ENCODE measurements at places on chromosomes 1 and 21.

GRCh38 chr21:34003428-34003827 is 70.0 kb upstream of the MRPS6 start:
- DNase-seq: no peak

GRCh38 chr1:170305777-170306512 is 160.2 kb downstream of the NTMT2 start:
- DNase-seq: no peak

DNA sequence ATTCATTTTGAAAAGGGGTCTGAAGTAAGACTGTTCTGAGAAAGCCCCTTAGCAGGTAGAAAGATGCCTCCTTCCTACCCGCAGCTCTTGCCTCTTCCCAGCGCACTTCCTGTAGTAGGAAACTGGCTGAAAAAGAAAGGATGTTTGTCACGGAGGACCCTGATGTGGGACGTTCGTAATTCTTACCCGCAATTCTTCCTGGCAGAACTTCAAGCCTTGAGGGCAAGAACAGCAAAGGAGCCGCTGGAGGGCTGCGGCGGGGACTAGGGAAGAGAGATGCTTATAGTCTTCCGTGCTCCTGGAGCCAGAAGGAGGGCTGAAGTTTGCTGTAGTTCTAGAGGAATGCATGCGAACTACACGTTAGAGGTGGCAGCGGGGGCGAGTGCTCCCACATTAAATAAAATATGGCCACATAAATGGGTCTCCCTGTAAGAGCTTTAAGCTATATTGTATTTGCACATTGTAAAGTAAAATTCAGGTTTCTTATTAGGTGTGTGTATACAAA is 6.3 kb downstream of the C1orf53 start:
- DNase-seq: no peak

GRCh38 chr1:199794105-199794863 is 233.2 kb upstream of the NR5A2 start:
- DNase-seq: no peak

DNA sequence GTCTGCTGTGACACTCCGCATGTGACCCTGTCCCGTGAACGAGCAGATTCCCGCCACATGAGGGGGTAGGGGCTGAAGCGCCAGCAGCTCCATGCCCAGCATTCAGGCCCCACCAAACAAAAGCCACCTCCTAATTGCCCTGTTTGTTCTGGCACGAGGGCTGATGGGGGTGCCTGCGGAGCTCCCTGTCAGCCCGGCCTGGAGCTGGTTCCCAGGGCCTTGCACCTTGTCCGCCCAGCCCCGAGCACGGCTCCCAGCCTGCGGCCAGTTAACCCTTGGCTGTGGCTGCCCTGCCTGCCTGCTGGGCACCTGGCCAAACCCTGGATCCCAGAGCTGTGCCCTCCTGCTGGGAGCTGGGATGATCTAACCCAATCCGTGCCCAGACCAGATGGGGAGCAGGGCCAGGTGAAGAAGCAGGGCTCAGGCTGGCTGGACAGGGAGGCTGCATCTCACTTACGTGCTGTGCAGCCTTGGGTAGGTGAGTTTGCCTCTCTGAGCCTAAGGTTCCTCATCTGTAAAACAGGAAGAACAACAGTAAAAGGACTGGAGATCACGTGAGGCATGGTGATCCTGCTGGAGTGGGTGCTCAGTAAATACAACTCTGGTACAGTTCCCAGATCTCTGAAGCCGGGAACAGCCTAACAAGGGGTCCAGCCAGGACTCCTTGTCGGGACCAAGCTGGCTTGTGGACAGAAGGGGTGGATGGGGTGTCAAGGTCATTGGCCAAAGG is 110.9 kb upstream of the IFFO2 start:
- no peak for DNase-seq

- no peak for DNase-seq
Observed at GRCh38 chr1:8651236-8651890, 166.1 kb downstream of the RERE start.

GRCh38 chr1:247557926-247558674 is 9.2 kb downstream of the GCSAML start:
- DNase-seq: no peak

- DNase-seq: no peak
Observed at GRCh38 chr21:41691205-41692184, 75.4 kb downstream of the RIPK4 start.

DNA sequence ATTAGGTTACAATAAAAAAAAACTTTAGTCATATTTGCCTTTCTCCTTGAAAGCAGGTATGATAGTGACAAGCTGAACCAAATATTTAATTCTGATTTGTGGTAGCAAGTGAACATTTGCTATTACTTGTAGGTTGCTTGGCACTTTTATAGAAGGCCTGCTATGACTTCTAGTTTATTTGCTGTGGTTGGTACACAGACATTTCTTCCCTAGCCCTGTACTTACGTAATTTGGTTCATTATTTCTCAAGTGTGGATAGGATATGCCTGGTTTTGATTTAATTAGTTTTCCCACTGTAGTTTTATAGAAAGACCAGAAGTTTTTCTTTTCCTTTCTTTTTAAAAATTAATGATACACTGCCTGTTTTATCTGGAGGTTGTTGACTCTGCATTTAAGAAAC is 55.9 kb downstream of the PPP2R5A start:
- no peak for DNase-seq

- no peak for DNase-seq
Observed at GRCh38 chr1:170893655-170894297, 41.6 kb upstream of the MROH9 start.

DNA sequence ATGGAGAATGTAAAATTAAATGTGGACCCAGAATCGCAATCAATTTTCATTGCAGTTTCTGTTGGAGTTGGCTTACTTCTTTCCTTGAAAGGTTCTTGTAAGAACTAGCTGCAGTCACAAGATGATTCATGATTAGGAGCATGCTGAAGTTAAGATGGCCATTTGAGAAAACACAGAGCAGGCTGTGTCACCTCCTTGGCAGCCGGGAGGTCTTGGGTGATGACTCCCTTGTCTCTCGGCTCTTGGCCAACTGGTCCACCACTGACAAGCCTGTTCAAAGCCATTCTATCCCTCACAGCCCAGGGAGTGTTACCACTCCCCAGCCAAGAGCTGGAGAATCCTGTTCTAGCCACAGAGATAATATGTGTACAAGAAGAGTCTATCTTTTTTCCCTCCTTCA is 40.6 kb downstream of the OPTC start:
- no peak for DNase-seq

GRCh38 chr1:153770797-153771196 is 4.4 kb upstream of the SLC27A3 start:
- DNase-seq: no peak

GRCh38 chr1:182833271-182833670 is 5.9 kb upstream of the DHX9 start:
- DNase-seq: no peak

GRCh38 chr1:37677143-37677439 is 15.2 kb upstream of the CDCA8 start:
- no peak for DNase-seq
